ENCODE measurements at places on chromosomes 7 and 10.

GRCh38 chr10:132837905-132838304, 52.0 kb upstream of the NKX6-2 start:
- no peak for DNase-seq

DNA sequence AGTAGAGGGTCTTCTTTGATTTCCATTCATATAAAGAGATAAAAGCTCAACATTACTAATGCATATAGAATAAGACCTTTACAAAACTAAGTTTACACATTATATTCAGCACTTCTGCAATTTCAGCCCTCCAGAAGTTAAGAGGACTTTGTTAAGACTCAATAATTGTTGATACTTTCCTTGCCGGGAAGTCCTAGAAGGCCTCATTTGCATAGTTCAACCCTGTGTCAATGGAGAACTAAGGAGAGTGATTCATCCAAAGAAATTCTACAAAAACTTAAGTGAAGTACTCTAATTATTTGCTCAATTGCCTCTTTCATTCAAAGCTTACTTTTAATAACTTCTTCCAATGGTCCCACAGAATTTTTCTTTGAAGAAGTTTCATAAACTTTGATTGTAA, 1060.3 kb upstream of the CELF2 start:
- no peak for DNase-seq

DNA sequence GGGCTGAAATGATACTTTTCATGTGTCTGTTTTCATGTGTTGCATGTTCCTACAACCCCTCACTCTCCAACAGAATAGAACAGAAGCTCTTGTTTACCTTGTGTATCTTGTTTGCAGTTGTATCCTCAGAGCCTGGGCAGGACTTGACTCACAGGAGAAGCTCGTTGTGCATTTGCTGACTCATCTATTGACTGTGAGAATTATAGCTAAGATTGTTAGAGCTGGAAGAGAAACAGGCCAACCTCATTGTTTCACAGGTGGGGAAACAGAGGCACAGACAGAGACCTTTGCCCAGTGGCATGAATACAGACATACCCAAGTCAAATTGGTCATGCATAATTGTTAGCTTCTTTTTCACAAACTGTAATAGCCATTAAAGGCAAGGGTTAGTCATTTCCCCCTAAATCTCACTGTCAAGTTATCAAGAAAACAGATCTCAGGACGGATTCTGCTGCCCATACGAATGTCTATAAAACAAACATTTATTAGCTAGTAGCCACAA, 4.6 kb upstream of the TSPAN15 start:
- DNase-seq = no peak

DNA sequence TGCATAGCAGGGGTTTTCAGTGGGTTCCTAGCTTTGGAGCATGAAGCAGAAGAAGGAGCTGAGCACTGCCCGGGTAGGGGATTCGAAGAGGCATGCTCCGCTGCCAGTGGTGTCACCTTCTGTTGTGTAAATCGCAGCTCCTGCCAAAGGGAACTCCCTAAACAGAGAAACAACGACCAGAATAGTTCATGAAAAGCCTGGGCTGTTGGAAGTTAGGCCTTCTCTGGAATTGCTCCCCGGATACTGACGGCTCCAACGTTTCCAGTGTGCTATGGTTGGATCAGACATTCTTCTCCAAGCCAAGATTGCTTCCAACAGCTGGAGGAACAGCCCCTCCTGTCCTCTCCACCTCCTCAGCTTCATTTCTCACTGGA, 546.0 kb upstream of the FZD8 start:
- no peak for DNase-seq

- DNase-seq = no peak
Observed at GRCh38 chr7:92645114-92646061, 55.2 kb upstream of the FAM133B start.

DNA sequence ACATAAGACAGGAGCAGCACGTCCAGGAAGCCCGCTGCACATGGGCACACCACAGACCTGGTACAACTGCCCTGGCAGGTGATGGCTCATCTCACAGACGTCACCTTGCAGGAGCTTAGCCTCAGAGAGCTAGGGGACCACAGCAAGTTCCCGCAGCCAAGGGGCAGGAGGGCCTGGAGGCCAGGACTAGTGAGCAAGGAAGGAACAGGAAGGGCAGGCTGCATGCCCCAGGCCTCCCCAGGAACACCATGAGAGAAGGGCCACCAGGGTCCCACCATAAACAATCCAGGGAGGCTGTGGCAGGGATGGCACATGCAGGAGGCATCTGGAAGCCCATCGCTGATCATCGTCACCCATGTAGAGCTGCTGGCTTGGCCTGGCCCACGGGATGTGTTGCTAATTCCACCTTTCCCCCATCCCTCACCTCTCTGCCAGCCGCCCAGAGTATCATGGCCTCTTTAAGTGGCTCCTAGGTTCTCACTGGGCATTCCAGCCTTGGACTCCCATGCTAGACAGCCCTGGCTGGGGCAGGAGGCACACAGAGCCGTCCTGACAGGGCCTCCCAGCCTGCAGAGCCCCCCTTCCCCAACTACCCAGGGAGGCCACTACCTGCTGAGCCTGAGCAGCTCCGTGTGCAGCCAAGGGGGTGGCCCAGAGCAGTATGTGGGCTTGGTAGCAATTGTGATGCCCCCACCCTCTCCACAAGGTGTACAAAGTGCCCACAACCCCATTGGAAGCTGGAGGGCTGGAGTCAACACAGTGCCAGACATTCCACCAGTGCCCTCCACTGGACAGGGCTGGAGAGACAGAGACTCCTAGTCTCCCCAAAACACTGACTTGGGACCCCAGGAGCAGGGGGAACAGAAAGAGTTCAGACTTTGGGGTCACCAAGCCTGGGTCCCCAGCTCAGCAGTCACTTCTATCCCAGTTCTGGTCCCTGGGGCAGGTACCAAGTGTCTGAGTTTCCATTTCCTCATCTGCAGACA, 35.5 kb downstream of the GRID1 start:
- no peak for DNase-seq

GRCh38 chr7:36289833-36290661, 99.6 kb upstream of the ANLN start:
- no peak for DNase-seq

- DNase-seq = no peak
Observed at GRCh38 chr7:24700521-24701260, 56.6 kb downstream of the GSDME start.

DNA sequence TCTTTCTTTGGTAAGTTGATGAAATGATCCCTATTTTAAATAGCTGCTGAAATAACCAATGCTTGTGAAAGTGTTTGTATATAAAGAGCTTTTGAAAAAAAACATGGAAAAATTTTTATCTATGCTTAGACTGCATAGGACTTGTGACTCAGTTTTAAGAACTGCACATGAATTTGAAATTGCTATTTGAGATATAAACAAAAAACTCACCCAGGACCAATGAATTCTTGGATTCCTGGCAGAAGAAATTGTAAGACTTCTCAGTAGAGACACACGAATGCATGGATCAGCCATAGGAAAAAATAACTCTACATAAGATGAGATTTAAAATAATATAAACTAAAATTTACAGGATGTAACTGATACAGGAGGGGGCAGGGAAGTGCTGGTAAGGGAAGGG, 278.8 kb upstream of the SORCS1 start:
- no peak for DNase-seq

DNA sequence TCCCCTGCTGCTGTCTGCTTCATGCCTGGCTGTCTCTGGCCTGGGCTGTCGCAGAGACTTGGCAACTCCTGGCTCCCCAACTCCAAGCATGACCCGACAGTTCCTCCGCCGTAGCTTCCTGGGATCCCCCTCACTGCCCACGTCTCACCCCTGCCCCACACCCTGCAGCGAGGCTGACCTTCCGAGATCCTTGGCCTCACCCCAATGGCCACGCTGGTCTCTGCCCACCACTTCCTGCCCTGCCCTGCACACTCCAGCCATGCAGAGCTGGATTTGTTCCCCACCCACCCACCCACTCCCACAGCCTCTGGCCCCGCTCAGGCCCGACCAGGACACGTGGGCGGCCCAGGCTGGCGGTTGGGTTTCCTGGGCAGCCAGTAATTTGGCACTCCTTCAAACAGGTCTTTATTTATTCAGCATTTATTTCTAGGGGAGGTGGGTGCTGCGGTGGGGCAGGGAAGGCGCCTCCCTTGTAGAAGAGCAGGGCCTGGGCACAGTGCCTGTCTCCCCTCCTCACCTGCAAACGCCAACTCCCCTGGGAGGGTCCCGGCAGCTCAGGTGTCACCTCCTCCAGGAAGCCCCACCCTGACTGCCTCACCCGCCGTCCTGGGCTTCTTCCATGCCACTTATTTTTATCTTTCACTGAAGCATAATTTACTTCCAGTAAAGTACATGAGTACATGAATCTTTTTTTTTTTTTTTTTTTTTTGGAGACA, 25.5 kb downstream of the GTF2IRD1 start:
- no peak for DNase-seq

DNA sequence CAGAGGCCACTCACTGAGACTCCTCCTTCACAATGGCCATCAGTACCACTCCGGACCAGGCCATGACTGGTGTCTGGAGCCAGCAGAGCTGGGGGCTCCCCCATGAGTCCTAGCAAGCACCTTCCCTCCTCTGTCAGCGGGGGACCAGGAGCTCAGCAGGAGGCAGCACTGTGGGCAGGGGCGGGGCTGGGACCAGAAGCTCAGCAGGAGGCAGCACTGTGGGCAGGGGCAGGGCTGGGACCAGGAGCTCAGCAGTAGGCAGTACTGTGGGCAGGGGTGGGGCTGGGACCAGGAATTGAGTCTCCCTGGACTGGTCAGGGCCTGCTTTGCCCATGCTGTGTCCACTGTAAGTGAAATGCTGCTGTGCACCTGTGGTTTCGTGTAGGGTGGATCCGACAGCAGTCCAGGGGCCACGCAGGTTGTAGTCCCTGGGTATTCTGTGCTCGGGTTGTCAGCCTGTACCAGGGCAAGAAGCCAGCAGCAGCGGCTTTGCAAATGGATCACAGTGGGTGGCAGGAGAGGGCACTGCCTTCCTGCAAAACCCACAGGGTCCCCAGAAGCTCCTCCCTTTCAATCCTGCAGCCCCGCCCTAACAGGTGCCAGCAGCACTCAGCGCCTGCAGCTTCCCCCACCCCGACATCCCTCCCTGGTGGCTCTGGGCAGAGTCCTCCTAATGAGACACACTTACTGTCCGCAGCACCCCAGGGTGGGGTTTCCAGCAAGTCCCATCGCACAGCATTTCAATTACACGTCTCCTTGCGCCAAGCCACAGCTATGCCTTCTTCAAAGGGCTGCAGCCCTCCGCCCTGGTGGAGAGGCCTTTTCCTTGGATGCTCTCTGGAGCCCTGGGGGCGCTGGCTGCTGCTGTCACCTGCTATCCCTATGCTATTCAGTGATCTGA, 220.5 kb downstream of the TCERG1L start:
- DNase-seq = no peak

DNA sequence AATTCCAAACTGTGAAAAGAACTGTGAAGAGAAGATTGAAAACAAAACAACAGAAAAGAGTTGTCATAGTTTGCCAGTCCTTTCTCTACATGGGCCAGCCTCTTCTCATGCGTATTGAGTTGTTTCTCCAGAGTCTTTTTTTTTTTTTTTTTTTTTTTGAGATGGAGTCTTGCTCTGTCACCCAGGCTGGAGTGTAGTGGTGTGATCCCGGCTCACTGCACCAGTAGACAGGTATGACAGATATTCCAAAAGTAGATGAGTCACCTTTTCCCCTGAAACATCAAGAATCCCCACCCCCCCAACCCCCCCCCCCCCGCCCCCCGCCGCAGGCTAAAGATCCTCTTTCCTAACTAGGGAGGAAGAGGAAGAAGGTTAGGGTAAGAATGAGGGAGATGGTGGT, 15.6 kb upstream of the KMT2C start:
- DNase-seq = no peak

DNA sequence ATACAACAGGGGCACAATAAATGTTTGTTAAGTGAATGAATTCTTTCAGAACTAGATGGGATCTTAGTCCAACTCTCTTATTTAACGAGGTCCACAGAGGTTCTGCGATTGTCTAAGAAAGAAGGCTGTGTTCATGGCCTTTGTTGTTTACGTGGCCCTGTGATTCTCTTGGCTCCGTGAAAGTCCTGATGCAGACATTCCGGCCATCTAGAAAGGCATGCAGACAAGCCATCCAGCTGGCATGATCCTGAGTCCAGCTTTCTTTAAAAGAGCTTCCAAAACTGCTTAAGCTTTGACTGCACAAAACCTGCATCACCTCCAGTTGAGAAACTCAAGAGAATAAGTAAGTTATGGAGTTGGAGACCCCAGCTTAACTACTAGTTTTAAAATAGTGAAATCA, 26.0 kb downstream of the EGFR start:
- no peak for DNase-seq

DNA sequence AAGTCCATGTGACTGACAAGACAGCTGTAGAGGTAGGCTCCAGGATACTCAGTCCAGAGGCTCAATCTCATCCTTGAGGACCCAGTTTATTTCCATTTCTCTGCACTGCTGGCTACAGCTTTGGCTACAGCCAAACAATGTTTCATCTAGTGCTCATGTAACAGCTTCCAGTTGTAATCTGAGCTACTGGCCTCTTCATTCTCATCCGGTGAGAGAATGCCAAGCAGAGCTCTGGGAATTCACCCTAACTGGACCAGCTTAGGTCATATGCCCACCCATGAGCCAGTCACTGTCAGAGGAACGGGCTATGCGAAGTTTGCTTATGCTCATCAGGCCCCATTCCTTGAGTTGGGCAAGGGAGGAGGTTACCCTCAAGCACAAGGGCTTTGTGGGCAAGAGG, 192.9 kb downstream of the EVX1 start:
- no peak for DNase-seq

- no peak for DNase-seq
Observed at GRCh38 chr7:24707988-24708615, 49.2 kb downstream of the GSDME start.

DNA sequence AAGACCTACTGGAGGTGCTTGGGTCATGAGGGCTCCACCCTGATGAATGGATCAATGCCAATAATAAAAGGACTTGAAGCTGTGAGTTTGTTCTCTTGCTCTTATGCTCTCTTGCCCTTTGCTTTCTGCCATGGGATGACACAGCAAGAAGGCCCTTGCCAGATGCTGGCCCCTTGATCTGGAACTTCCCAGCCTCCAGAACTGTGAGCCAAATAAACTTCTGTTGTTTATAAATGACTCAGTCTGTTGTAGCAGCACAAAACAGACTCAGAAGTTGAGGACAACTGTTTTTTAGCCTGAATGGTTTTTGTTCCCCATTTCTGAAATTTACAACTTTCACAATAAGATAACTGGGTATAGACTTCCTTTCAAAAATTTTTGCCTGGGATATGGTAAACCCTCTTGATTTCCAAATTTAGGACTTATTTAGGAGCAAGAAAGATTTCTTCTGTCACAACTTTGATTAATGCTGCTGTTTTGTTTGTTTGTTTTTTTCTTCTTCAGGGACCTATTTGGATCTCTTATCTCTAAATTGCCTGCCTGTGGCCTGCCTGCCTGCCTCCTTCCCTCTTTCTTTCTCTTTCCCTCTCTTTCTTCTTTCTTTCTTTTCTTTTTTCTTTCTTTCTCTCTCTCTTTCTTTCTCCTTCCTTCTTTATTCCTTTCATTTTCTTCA, 12.1 kb downstream of the ENTPD1 start:
- no peak for DNase-seq
